Glutamatergic neuron (in vitro differentiated cells): ENCODE measurements at places on chromosomes 11 and 22. TPM values are rescaled to one million over a fixed set of nuclear protein-coding genes. Genes with fewer than 3 reads are reported as not detected.

GRCh38 chr22:36435516-36436415, 45.7 kb downstream of the TXN2 start:
- H3K36me3 ChIP-seq = no peaks in the 10 kb centered on the region
- H3K4me1 ChIP-seq = peaks cover 7% of the 10 kb centered on the region
- DNase-seq = no peak
- peaks cover 7% of the 10 kb centered on the region for H3K27me3 ChIP-seq
- no peak overlapping the region for H3K4me3 ChIP-seq
- H3K27ac ChIP-seq = no peak overlapping the region

GRCh38 chr22:30325065-30325720, 1.5 kb downstream of the TBC1D10A start:
- no peak overlapping the region for H3K27ac ChIP-seq
- no peak for DNase-seq
- peaks cover 6% of the 10 kb centered on the region for H3K4me1 ChIP-seq
- peaks cover 3% of the 10 kb centered on the region for H3K27me3 ChIP-seq
- no peaks in the 10 kb centered on the region for H3K36me3 ChIP-seq

- peaks cover 3% of the 10 kb centered on the region for H3K4me1 ChIP-seq
- H3K36me3 ChIP-seq = no peaks in the 10 kb centered on the region
- H3K27me3 ChIP-seq = peaks cover 5% of the 10 kb centered on the region
- DNase-seq = no peak
Measured at GRCh38 chr11:9569588-9570164, 3.8 kb upstream of the WEE1 start.

OR2AG1 gene
- total RNA-seq = not detected

CASP1 gene
- total RNA-seq = not detected

- H3K36me3 ChIP-seq = no peaks in the 10 kb centered on the region
- H3K4me1 ChIP-seq = peaks cover 29% of the 10 kb centered on the region
- H3K27me3 ChIP-seq = peaks cover 13% of the 10 kb centered on the region
- peak overlapping the region; percentile 70 for H3K4me3 ChIP-seq
- no peak overlapping the region for H3K27ac ChIP-seq
Measured at GRCh38 chr11:67351275-67352005, 1.9 kb downstream of the POLD4 start.

GRCh38 chr11:66477263-66478201, 2.7 kb upstream of the DPP3 start:
- H3K27ac ChIP-seq = no peak overlapping the region
- no peak for DNase-seq
- H3K4me3 ChIP-seq = peak overlapping the region; percentile 38
- no peaks in the 10 kb centered on the region for H3K36me3 ChIP-seq
